ENCODE measurements at places on chromosomes 2 and 18. TPM values are rescaled to one million over a fixed set of nuclear protein-coding genes. Genes with fewer than 3 reads are reported as not detected.

- no peak for DNase-seq
These were observed 281.4 kb downstream of the PAX3 start for GRCh38 chr2:222017252-222017850.

GRCh38 chr2:39778233-39778632 lies 825 bp downstream of the THUMPD2 start:
- no peak for DNase-seq

DNA sequence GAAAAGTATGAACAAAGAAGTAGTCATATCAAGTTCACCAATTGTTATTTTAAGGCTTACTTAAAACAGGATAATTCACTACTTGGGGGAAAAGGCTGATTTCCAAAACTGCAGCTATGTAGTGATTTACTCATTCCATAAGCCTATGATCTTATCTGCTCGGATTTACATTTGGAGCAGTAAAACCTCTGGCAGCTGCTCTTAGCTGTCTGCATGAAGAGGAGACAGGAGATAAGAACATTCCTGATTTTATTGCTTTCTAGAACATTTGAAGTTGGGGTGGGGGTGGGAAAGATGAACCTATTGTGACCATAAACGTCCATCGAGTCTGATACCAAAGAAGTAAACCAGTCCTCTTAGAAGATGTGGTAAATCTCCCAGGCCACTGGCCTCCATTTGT lies 120.9 kb downstream of the MMADHC start:
- no peak for DNase-seq

CCDC88A gene
- 18.8 TPM for total RNA-seq

LRP1B gene
- total RNA-seq = 0.38 TPM

Data from kidney epithelial cell (primary cell).